SW480 (cell line): ENCODE measurements at places on chromosomes 5 and 9.

DNA sequence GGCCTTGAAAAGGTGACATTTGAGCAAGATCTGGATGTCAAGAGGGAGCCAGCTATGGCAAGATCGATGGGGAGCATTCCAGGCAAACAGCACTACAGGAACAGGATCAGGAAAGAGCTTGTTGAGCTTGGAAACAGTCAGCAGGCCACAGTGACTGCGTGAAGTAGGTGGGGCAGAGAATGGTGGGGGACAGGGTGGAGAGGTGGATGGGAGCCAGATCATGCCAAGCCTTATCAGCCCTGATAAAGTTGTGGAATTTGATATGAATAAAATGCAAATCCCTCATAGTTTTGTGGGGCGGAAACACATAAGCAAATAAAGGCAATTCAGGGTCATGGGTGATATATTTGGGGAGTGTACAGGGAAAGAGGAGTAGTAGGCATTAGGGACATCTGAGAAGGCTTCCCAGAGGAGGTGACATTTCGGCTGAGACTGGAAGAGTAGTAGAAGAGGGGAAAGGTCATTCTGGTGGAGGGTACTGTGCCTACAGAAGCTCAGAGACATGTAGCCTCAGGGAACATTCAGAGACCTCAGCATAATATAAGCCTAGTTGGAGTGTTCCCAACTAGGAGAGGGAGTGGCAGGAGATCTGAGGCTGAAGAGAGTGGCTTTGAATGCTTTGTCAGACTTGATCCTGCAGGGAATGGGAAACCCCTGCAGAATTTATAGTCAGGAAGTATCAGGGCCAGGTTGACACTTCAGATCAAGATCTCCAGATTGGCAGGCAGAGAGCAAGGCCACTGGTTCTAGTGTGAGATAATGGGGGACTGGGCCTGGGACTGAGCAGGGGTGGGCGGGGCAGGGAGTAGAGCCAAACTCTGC, 9.7 kb upstream of the CYSTM1 start:
- DNase-seq, result no peak

DNA sequence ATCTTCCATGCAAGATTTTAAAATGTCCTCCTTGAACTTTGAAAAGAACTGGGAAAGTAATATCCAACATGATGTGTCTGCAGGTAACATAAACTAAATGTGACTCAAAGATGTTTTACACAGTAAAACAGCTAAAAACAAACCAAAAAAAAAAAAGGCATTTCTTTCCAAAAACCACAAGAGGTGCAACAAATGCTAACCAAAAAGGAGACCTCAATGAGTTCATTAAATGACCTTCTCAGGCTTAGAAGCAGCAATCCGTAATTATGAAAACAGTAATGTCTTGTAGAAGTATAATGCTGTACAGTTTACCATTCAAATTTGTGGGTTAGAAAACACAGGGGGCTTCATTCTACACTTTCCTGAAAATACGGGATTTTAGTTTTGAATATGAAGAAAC, 2.5 kb downstream of the RNF145 start:
- no peak for DNase-seq

- DNase-seq, result no peak
These were observed 8.7 kb upstream of the SPARC start for GRCh38 chr5:151695464-151695863.

GRCh38 chr5:152170350-152170749, 234.7 kb downstream of the NMUR2 start:
- DNase-seq, result peak; percentile 5

- DNase-seq, result no peak
These were observed 131.3 kb downstream of the SEC61B start for GRCh38 chr9:99353408-99353807.

DNA sequence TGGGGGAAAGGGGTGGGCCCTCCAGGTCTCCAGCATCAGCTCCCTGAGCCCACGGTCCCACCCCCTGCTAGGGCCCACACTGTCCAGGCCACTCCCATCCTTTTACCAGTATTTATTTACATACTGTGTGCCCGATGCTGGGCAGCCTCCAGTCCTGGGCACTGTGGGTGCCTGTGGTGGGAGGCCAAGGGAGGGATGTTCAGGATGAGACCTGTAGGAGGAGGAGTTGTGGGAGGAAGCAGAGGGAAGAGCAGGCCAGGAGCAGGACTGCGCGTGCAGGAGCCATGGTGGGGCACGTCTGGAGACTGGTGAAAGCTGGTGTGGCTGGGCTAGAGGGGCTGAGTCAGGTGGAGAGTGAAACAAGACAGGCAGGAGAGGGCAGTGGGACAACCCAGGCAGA, 267.4 kb downstream of the HSPA4 start:
- DNase-seq, result no peak

GRCh38 chr5:120913396-120913795, 449.3 kb downstream of the PRR16 start:
- DNase-seq, result no peak

- no peak for DNase-seq
These were observed 493.6 kb upstream of the KLF4 start for GRCh38 chr9:107983181-107983603.

GRCh38 chr5:17269201-17269600, 51.8 kb downstream of the BASP1 start:
- no peak for DNase-seq

- DNase-seq, result no peak
These were observed 453.4 kb upstream of the CTNND2 start for GRCh38 chr5:12357626-12358025.

- DNase-seq, result no peak
These were observed 56.8 kb downstream of the PRELID2 start for GRCh38 chr5:145778144-145778900.

DNA sequence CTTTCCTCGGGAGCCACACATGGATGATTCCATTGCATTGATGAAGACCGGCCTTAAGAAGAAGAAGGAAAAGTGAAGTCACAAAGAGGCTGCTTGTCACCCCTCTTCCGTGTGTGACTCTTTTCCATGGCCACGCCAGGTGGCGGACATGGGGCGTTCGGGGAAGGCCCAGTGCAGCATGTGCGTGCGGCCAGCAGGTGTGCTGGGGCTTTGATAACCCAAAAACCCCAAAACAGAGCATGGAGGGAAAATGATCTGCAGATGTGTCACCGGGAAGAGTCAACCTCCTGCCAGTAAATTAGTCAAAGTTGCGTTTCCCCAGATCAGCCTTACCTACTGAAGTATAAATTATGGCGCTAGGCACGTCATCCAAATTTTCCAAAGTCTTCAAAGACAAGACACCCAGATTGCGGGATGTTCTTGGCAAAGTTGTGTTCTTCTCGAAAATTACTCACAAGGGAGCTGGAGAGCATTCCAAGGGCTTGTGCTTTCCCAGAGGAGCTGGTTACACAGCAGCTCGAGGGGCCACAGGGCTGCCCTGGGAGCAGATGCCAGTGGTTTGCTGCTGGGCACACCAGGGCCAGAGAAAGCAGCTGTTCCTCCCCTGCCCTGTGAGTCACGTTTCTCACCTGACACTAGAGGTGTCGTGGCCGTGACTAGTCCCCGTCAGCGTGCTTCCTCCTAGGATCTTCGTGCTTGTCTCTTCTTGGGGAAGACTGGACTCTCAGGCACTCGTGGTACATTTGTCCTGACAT, 53.9 kb downstream of the IRX2 start:
- DNase-seq, result peak; percentile 84

DNA sequence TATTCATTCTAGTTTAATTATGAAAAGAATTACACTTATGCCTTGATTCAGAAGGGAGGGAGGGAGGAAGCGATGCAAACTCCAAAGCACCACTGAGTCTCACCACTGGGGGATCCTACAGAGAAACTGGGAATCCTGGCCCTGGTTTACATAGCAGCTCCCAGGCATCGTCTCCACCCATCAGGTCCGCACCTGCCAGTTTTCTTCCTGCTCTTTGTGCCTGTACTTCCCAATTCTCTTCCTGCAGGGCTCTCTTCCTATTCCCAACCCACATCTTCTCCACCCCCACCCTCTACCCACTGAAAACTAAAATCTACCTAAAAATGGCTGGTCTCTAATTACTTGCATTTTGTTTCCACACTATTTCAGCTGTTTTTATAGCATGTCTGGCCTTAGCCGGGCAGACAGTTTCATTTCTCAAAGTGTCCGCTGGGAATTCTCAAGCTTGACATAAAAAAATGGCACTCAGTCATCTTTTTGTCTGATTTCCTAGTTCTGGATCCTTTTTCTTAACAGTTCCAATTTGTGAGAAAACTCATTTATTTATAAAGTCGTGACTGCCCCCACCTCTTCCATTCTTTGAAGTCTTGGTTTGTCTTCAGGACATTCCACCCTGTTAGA, 1.6 kb upstream of the TNIP1 start:
- DNase-seq, result peak; percentile 66

GRCh38 chr9:28056466-28056865, 483.2 kb upstream of the C9orf72 start:
- DNase-seq, result no peak

DNA sequence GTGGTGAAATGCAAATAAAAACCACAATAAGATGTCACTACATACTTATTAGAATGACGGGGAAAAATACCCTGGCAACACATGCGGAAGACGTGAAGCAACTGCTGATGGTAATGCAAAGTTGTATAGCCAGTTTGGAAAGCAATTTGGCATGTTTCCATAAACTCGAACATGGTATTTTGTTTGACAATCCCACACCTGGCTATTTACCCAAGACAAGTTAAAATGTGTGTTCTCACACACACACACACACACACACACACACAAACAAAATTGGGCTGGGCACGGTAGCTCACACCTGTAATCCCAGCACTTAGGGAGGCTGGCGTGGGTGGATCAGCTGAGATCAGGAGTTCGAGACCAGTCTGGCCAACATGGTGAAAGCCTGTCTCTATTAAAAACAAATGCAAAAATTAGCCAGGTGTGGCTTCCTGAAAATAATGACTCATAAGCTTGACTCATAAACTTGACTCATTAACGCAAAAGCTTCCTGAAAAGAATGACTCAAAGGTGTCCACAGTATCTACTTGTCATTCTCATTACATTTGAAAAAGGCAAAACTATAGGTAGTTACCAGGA, 456.5 kb downstream of the CDH18 start:
- DNase-seq, result peak; percentile 95

- DNase-seq, result no peak
These were observed 117.7 kb downstream of the ROR2 start for GRCh38 chr9:91832322-91832721.

GRCh38 chr5:174166231-174167079, 120.9 kb downstream of the NSG2 start:
- no peak for DNase-seq

DNA sequence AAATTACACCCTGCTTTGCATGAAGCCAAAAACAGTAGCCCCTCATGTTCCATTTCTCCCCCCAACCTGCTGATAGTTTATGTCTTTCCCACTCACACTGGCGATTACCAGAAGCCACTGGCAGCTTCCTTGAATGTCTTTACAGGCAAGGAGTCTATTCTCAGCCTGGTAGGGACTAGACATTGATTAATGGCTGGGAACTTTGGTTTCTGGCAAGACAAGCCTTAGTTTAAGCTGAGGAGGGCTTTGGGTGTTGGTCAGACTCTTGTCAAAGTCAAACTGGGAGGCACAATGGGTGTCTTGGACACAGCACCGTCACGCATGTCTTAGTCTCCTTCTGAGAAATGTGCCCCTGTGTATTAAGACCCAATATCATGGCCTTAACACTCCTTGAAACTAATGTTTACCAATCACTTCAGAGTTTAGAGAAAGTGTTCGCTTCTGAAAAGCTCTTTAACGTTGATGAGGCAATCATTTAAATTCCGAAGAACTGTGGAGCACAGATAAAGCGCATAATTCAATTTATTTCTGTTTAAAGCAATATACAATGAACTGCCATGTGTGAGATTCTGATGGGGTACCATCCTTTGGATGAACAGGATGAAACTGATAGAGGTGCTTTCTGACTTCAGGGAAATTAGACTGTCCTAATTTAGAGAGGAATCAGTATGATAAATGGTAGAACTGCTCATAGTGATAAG, 53.9 kb upstream of the CPEB4 start:
- DNase-seq, result no peak

GRCh38 chr9:36488389-36488756, 84.3 kb upstream of the MELK start:
- no peak for DNase-seq

DNA sequence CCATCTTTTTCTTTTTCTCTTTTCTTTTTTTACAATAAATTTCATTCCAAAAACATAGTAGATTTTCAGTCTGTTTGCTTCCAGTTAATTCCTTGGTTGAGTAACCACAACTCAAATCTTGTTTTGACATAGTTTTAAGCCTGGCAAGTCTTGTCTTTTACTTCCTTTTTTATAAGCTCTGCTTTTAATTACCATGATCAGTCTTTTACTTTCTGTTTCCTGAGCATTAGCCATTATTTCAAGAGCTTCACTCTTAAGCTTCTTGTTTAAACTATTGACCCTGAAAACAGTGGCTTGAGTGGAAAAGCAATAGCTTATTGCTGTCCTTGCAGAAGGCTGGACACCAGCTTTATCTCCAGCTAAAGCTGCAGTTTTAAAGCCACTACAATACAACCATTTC, 1363.3 kb downstream of the MAT2B start:
- no peak for DNase-seq

DNA sequence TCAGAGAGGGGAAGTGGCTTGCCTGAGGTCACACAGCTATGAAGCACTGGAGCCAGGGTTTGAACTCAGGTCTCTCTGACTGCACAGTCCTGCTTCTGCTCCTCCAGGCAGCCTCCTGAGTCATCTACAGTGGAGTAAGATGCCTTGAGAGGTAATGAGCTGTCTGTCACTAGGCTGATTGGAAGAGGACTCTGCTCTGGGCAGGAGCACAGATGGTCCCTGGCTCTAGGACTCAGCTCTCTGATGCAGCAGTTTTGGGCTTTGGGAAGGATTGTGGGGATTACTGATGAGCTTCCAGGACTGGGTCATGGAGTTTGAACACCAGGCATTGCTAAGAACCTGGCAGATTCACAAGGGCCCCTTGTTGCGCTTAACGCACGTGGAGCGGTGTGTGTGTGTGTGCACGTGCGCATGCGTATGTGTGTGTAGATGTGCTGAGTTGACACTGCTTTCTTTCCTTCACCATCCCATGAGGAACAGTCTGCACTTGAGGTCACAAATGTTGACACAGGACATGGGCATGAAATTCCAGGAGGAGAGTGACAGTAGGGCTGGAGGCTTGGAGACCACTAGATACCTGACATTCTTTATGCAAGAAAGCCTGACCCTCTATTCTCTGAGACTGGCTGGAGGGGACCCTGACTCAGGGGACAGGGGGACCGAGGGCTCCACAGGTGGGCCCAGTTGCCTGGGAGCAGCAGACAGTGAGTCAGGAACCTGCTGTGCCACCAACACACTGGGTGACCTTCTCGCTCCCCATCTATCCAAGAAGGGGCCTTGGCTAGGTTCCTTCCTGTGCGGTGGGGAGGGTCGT, 170.5 kb downstream of the RGS3 start:
- DNase-seq, result no peak

DNA sequence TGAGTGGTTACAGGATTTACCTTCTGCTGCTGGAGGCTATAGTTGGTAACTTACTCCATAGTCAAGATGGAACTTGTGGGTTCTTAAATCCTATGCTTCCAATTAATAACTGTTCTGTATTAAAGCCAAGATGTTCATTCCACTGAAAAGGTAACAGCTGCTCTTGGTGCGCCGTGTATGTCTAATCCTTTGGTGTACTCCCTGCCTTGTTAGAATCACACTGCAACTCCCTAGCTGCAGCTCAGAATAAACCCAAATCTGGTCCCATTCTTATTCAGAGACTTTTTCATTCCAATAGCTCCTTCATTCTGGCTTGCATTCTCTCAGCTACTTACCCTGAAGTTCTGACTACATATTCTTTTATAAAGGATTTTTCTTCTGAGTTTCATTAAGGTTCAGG, 1355.5 kb downstream of the MAT2B start:
- DNase-seq, result no peak

- DNase-seq, result no peak
These were observed 242.0 kb downstream of the AUH start for GRCh38 chr9:91119679-91120078.

GRCh38 chr5:125142458-125142857, 396.0 kb upstream of the ZNF608 start:
- DNase-seq, result no peak

- no peak for DNase-seq
These were observed 565.3 kb upstream of the ZNF608 start for GRCh38 chr5:125311743-125312142.
